ENCODE measurements at places on chromosomes 11 and 22.

DNA sequence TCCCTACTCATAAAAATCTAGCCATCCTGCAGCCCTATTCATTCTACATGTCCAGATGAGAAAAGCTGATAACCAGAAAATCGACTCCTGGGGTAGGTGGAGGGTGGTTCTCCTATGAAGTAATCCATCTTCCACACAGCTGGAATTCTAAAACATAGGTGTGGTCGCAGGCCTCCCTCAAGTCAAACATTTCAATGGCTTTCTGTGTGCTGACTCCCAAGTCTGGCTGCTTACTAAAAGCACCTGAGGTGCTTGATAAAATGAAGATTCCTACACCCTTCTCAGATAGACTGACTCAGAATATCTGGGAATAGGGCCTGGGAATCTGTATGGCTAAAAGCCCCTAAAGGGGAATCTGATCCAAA is 26.1 kb downstream of the IRAG1 start:
- no peak for DNase-seq

- no peak for DNase-seq
Measured at GRCh38 chr11:131908316-131908715, 537.9 kb downstream of the NTM start.

- no peak for DNase-seq
Measured at GRCh38 chr11:69939551-69940245, 120.5 kb upstream of the FGF3 start.

GRCh38 chr22:31143537-31143936 is 3.2 kb upstream of the PLA2G3 start:
- no peak for DNase-seq

DNA sequence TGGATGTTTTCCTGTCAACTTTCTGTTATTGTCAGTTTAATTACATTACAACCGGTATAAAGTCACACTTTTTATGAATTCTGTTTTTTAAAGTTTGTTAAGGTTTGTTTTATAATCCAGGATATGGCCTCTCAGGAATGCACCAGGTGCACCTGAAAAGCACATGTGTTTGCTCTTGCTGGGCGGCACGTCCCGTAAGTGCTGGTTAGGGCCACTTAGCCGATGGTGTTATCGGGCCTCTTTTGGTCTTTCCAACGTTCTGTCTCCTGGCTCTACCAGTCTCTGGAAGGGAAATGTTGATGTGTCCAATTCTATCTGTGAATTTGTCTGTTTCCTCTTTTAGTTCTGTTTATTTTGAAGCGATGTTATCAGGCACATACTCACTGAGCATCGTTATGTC is 695.7 kb downstream of the BRD1 start:
- DNase-seq, result no peak

DNA sequence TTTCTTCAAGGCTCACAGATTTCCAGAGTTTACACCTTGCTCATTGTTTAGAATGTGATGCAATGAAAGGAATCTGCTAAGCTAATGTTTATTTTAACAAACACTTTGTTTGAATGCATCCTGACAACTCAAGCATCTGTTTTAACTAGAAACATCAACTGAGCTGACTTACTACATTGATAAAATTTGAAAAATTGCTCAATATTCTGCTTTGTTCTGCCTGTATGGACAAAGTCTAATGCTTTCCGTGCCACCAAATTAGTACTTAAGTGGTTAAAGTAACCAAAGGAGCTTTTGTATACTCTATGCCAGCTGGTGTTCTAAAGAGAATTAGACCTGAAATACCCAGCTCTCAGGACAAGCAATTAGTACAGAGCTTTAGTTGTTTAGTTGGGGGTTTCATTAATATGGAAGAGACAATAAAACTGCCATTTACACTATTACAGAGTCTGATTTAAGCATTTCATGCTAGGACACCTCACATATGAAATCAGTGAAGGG is 105.2 kb downstream of the MAML2 start:
- no peak for DNase-seq

DNA sequence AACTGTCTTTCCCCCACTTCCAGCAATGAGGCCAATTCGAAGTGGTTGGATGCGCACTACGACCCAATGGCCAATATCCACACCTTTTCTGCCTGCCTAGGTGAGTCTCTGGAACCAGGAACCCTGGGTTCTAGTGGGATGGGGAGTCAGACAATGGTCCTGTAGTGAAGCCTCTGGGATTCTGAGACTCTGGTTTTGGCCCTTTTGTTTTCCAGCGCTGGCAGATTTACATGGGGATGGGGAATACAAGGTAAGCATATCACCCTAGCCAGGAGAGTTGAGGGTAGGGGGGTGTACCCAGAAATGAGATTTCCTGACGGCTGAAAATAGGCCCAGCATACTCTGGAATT is 530 bp downstream of the BBS1 start:
- no peak for DNase-seq

- DNase-seq, result no peak
Measured at GRCh38 chr11:1218788-1219445, 3.9 kb upstream of the MUC5B start.

DNA sequence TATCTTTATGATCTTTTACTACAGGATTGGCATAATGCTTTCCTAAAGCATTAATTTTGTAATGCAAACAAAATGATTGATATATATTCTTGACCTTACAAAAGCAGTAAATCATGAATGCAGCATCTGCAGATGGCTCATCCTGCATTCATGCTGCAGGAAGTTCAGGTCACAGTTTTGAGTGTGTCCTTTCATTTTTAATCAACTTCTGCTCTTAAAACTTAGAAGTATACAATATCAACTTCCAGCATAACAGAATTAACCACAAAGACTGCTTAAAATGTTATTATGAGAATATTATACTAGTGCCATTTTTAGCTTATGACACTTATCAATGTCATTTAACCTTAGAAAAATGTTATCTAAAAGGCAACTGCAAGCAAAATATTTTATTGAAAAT is 54.0 kb downstream of the SLC36A4 start:
- no peak for DNase-seq

GRCh38 chr11:133306019-133306418 is 226.3 kb downstream of the OPCML start:
- DNase-seq, result no peak

- peak; percentile 72 for DNase-seq
Measured at GRCh38 chr11:47355283-47356128, 3.0 kb upstream of the MYBPC3 start.

GRCh38 chr11:129769059-129769458 is 46.6 kb upstream of the TMEM45B start:
- no peak for DNase-seq

DNA sequence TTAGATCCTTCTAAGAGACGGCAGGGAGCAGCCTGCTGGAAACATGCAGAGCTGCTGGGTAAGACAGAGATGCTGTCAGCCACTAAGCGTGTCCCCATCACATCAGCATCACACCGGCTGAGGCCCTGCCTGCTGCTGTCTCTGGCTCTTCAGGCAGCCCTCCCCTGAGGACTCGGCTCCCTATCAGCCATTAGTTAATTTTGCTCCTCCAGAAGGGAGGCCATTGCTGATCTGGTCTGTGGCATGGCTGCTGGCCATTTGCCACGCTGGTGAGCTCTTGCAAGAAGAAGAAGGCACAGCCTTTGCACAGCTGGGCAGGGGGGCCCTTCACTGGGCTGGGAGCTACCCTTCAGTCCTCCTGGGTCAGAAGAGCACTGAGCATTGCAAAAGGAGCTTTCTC is 131.2 kb upstream of the PARVA start:
- DNase-seq, result no peak

- DNase-seq, result no peak
Measured at GRCh38 chr11:69841859-69842698, 22.9 kb upstream of the FGF3 start.

DNA sequence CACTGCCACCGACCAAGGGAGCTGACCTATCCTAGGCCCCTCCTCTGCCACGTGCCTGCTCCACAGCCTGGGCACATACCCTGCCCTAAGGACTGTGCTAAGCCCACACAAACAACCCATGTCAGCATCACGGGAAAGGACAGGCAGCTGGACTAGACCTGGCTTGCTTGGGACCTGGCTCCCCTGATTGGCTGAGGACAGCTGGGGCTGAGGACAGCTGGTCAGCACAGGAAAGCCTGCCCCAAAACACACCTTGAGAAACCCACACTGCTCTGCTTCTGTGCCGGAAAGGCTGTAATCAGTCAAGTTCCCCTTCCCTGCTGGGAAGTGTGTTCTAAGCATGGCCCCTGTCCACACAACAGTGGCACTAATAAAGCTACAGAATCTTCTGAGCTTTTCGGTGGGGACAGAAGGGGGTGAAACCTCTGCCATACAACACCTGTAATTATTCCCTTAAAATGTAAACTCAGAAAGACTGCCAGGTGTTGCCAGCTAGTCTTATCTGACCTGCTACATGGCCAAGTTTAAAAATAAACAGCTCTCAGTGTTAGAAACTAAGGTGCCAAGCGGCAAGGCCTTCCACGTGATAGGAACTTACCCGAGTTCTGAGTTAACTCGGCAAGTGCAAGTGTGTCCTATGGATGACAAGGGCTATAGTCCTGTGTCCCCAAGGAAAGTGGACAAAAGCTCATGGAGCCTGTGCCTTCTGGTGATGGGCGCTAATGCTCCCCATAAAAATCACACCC is 35.7 kb upstream of the ARFGAP3 start:
- no peak for DNase-seq

GRCh38 chr11:131514062-131514461 is 143.6 kb downstream of the NTM start:
- no peak for DNase-seq

DNA sequence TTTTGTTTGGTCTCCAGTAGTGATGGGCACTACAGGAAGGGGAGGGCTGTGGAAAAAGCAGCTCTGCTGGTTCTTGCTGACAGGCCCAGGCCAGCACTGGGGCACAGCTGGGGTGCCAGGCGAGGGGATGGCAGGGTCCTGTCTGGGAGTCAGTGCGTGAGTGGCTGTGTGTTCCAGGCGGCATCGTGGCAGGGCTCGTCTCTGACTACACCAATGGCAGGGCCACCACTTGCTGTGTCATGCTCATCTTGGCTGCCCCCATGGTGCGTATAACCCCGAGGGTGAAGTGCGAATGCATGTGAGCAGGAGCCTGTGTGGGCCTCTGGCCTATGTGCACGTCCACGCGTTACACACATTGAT is 20.9 kb downstream of the SLC37A2 start:
- no peak for DNase-seq

DNA sequence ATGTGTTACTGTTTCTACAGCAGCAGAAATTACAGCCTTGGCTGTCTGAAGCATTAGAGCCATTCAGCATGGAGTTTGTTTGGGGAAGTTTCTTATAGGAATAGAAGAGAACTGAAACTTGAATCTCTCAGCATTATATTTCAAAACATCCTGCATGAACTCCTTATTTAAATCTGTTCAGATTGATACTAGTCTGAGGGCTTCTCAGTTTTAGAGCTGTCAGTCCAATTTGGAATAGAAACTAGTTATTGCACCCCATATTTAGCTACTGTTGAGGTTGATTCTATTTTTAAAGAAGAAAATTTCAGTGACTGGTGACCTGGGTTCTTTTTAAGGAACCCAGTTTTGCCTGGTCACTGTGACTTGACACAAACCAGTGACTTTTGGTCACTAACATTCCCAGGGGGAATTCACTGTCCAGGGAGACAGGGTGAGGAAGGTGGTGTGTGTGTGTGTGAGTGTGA is 126.0 kb upstream of the TTC12 start:
- no peak for DNase-seq

DNA sequence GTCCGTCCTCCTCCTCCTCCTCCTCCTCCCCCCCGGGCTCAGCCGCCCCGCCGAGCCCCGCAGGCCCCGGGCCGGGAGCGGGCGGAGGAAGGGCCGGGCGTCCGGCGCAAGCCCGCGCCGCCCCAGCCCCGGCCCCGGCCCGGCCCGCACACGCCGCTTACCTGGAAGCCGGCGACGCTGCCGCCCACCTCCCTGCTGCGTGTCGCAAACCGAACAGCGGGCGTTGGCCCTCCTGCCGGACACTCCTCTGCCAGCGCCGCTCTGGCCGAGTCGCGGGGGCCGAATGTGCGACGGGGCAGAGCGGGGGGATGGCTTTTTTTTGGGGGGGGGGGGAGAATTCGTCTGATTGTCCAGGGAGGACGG is 1.1 kb downstream of the IGF2 start:
- no peak for DNase-seq

DNA sequence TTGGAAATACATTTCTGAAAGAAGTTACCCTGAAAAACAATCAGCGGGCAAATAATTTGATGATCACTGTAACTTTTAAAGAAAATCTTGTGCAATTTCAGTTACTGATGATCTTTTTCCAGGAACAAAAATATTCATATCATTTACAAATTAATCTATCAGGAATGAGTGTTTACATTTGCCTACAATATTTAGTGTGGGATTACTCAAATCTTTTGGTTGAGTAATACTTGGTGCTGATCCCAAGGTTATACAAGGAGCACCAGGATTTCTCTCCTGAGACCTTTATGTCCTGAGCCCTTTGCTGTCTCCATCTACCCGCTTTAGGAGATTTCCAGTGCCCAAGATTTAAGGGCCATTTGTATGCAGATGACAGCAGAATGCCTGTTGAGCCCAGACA is 116.1 kb downstream of the ATXN10 start:
- DNase-seq, result no peak

DNA sequence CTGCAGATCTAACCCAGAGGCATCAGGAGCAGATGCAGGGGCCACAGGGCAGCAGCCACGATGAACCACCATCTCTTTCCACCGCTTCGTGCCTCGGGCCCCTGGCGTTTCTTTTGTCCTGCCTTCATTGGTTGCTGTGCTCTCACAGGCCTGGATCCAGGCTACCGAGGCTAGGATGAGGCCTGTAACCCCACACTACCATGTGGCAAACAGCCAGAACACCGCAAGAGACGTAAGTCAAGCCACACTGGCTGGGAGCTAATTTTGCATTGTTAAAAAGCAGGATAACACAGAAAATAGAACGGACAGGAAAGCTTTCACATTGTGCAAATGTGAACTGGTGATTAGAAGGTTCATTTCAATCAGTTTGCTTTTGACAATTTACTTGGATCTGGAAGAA is 15.7 kb upstream of the ARFGAP3 start:
- no peak for DNase-seq

GRCh38 chr11:44620328-44620725 is 54.9 kb downstream of the CD82 start:
- DNase-seq, result no peak

DNA sequence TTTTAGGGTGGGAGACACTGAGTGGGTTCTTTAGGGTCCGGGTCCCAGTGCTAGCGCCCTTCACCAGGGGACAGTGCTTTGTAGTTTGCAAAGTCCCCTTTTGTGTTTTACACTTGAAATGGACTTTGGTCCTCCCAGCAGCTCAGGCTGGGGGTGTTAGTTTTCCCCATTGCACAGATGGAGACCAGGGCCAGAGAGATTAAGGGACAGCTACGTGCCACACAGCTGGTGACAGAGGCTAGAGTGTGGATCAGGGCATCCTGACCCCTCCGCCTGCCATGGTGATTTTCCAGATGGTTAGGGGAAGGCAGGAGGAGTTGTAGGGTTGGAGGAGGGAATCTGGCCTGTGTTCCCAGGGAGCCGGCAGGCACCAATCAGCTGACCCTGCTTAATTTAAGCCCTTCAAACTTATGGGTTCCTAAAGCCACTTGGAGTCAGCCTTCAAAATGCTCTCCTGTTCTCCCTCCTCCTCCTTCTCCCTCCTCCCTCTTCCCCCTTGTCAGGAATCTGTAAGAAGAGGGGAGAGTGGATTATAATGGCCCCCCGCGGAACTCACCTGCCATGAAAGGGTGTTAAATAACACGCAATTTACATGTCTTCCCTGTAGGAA is 22.5 kb upstream of the MPPED1 start:
- no peak for DNase-seq

Data from brain pericyte (primary cell).